ENCODE measurements at places on chromosomes 1 and 21.

DNA sequence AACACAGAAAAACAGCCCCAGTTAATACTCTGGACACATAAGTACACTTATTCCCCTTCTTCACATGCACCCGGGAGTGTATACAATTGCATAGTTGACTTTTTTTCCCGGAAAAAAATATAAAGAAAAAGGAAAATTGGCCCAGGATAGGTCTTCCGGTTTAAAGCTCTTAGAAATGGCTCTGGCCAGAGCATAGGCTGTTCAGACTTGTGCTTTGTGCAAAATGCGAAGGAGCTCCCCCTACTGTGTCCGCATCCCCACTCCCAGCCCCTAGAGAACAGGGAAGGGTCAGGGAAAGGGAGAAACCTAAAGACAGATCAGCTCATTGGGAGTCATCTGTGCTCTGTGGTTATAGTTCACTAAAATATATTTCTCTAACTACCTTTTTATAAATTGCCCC is 5.5 kb upstream of the MTMR11 start:
- DNase-seq, result peak; percentile 27

DNA sequence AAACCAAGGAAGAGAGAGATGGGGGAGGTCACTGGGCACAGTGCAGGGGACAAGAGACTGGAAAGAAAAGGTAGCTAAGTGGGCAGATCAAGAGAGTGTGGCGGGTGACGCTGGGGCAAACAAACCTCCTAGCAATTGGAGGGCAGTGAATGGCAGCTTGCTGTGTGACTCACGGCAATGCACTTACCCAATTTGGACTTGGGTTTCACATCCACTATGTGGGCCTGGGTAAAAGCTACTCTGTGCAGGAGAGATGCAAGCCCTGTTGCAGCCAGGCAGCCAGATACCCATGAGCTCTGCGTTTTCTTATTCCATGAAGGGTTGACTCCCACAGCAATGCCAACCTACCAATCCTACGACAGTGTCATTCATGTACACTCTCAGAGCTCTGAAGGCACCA is 9.5 kb downstream of the PLXNA2 start:
- DNase-seq, result no peak

GRCh38 chr1:168673974-168674683 is 54.9 kb downstream of the DPT start:
- no peak for DNase-seq

DNA sequence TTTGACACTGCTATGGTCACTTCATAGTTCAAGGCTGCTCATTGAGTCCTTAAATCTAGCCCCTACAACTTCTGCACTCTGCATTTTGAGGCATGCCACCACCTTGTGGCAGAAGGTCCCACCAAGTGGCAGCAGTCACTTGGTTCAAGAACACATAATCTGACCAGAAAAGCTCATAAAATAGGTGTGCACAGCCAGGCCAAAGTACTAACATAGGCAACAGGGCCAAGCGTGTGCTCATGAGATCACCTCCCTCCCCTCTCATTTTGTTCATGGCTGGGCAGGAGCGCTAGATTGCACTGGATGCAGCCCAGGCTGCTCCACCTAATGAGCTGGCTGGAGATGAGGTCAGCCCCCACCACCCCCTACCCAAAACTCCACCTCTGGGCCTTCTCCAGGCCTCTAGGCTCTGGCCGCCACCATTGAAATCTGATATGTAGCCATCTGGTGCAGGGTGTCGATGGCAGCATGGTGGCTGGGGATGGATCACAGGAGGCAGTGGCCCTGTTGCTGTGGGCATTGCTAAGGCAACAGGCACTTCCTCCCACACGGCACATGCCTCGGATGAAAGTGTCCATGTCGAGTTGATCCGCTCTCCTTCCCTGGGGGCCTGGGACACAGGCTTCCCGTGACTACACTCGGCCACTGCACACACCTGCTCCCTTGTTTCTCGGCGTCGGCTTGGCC is 193.2 kb downstream of the TRABD2B start:
- no peak for DNase-seq

- no peak for DNase-seq
These were observed 44.2 kb downstream of the ZC3H11B start for GRCh38 chr1:219568733-219569132.

- no peak for DNase-seq
These were observed 363.5 kb upstream of the USP24 start for GRCh38 chr1:55578646-55579045.

- DNase-seq, result peak; percentile 94
These were observed 99.4 kb upstream of the JUN start for GRCh38 chr1:58883037-58883887.

GRCh38 chr1:218887141-218887925 is 286.3 kb upstream of the LYPLAL1 start:
- no peak for DNase-seq

DNA sequence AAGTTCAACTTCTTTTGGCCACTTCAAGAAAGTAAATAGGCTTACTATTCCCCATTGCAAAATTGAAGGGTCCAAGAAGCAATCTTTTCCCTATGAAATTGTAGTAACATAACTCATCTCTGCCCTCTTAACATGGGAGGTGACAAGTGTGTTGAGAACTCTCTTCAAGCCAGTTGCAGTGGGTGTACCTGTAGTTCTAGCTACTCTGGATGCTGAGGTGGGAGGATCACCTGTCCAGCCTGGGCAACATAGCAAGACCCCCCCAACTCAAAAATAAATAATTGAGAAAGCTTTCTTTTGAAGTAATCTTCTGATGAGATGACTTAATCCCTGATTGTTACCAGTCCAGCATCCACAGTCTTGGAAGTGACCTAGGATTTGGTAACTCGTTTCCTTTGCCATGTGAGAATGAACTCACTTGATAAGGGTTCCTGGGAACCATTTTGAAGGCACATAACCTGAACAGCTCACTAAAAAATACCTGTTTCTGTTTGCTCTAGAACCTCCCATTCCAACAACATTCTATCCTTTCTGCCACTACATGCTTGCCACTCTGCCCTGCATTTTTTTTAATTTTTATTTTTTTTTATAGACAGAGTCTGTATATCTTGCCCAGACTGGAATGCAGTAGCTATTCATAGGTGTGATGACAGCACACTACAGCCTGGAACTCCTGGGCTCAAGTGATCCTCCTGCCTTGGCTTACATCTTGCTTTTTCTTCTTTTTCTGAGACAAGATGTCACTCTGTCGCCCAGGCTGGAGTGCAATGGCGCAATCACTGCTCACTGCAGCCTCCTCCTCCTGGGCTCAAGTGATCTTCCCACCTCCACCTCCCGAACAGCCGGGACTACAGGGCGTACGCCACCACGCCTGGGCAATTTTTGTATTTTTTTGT is 1.4 kb upstream of the IPO9 start:
- peak; percentile 30 for DNase-seq

GRCh38 chr1:110874324-110875215 is 1.6 kb downstream of the CD53 start:
- no peak for DNase-seq

GRCh38 chr1:197948926-197949899 is 32.0 kb downstream of the LHX9 start:
- no peak for DNase-seq

GRCh38 chr1:46254668-46255067 is 7.1 kb downstream of the RAD54L start:
- no peak for DNase-seq

- no peak for DNase-seq
These were observed 8.9 kb upstream of the C4BPB start for GRCh38 chr1:207079706-207080241.

GRCh38 chr1:59298710-59299346 is 1.9 kb downstream of the FGGY start:
- DNase-seq, result peak; percentile 77

- DNase-seq, result no peak
These were observed 76.8 kb upstream of the ERG start for GRCh38 chr21:38574895-38575575.

GRCh38 chr1:240287722-240288121 is 196.0 kb downstream of the FMN2 start:
- peak; percentile 9 for DNase-seq

DNA sequence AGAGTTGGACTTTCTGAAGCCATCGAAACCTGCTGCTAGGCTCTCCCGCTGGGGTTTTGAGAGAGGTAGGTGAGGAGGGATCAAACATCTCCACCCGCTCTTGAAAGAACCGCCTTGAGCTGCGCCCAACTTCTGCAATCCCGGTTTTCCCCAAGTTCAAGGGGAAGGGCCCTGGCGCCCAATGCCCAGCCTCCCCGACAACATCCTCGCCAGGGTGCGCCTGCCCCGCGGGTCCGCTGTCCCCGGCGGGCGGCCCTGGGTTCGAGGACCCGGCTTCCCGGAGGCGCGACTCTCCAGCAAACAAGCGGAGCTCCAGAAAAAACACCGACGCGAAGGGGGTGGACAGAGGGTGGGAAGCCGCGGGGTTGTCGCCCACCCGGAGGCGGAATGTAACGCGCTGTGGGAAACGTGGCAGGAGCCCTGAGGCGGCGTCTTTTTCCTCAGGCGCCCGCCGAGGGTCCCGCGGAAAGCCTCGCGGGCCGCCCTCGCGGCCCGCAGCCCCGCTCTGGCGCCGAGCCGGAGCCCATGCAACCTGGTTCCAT is 607 bp downstream of the BTG3 start:
- DNase-seq, result peak; percentile 53

All from EH (cell line).